ENCODE measurements at places on chromosomes 1 and 21.

DNA sequence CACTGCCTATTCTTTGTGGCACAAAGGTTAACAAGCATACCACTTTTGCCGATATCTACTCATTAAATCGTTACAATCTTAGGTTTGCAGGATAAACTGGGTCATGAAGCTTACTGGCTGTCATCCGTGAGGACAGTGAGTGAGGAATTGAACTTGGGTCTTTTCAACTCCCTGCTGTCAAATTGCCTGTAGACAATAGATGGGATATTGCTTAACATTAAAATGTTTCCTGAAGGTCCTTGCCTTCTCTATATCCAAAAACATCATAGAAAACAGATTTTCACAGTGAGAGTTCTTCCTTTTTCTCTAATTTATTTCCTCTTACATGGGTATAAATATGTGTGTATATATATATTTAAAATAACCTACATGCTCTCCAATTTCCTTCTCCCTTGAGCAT is 257.8 kb downstream of the LMO4 start:
- no peak for DNase-seq

- no peak for DNase-seq
Measured at GRCh38 chr21:38819051-38819718, 13.5 kb downstream of the ETS2 start.

DNA sequence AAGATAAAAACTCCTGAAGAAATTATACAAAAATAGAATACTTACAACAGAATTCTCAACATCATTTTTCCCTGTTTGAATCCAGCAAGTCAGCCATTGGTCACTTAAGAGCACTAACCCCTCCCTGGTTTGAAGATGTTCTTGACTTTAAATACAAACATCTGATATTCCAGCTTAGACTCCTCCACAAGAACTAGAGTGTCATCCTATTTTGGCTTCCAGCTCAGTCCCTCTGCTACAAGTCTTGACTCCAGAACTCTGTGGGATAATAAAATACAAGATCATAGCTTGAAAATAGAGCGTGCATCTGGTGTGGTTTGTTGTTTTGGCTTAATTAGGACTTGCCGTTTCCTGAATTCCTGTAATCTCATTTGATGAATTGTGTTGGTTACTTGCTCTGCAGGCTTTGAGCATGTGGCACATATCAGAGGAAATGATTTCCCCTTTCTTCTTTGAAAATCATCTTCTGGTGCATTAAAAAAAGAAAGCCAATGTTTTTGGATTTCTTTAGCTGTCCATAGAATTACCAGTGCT is 63.7 kb upstream of the DPT start:
- DNase-seq = no peak

GRCh38 chr1:116066868-116067565 is 44.2 kb upstream of the MAB21L3 start:
- no peak for DNase-seq

DNA sequence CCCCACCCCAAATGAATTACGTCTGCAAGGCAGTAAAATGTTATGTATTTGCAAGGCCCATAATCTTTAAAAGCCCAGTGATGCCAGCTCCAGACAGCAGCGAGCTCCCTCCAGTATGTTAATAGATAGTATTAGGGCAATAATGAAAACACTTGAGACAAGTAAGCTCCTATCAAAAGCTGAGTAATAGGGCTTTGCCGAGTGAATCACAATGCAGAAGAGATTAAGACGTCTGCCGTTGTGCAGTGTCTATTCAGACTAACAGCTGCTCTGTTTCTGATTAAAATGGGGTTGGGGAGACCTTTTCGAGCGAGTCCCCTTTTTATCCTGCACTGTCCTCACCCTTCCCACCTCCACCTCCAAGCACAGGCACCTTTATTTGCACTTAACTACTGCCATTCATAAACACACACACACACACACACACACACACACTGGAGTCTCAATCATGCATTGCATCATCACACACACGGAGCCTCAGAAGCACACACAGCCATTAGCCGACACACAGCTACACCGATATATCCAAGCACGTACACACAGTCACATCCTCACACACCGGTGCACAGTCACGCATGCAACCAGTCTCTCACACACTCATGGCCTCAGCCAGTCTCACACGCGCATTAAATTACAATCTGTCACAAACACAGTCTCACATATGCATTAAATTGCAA is 46.0 kb upstream of the FOXO6 start:
- DNase-seq = no peak

DNA sequence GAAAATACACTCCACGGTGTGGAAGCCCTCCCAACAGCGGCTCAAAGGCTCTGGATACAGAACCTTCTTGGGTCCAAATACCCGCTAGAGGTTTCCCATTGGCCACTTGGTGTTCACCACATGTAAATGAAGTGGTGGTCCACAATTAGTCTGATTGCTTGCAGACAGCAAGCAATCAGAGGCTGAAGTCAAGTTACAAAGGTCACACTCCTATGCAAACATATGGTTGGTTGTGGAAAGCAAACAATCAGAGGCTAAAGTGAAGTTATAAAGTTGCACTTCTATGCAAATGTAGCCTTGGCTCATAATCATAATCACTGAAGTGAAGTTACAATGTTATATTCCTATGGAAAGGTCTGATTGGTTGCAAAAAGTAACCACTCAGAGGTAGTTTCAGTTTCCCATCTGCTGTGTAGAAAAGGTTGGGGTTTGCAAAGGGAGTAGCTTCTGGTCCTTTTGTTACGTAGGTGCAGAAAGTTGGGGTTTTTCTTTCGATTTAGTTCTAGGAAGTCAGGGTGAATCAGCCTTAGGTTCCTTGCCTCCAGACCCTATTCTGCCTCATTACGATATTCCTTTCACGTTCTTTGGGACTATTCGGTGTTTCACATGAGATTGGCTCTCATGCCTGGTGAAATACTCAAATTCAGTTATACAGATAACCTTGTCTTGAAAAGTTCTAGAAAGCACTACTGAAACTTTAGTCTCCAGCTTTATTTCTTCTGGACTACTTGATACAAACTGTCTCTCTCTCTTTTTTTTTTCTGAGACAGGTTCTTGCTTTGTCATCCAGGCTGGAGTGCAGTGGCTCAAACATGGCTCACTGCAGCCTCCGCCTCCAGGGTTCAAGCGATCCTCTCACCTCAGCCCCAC is 36.7 kb upstream of the MTF2 start:
- DNase-seq = no peak

DNA sequence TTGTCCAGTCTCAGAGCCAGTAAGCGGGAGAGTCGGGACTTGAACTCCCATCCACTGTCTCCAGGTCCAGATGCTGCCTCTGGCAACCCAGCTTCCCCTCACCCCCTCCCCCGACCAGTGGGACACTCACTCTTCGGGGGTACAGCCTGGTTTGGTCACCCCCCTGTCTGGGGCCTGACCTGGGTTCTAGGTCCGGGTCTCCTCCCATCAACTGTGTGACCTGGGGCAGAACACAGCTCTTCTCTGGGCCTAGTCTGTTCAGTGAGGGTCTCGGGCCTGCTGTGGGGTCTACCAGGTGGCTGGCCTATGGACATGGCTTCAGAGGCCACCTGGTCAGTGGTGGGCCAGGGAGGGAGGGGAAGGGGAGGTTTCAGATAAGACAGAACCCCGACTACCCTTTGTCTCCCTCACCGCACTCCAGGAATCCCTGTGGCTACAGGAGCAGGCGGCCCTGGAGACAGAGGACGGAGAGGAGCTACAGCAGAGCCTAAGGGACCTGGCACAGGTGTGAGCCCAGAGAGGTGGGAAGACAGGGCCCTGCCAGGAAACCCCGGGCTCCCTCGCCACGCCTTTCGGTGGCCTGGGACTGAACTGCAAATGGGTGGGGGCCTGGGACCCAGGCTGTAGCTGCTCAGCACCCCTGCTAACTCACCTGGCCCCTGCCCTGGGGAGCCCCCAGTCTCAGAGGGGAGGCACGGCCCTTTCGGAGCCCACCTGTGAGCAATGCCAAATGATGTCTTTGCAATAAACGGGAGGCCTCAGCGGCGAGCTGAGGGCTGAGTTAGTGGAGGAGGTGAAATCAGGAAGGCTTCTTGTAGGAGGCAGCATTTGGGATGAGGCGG is 4.1 kb upstream of the NBPF3 start:
- DNase-seq = no peak

DNA sequence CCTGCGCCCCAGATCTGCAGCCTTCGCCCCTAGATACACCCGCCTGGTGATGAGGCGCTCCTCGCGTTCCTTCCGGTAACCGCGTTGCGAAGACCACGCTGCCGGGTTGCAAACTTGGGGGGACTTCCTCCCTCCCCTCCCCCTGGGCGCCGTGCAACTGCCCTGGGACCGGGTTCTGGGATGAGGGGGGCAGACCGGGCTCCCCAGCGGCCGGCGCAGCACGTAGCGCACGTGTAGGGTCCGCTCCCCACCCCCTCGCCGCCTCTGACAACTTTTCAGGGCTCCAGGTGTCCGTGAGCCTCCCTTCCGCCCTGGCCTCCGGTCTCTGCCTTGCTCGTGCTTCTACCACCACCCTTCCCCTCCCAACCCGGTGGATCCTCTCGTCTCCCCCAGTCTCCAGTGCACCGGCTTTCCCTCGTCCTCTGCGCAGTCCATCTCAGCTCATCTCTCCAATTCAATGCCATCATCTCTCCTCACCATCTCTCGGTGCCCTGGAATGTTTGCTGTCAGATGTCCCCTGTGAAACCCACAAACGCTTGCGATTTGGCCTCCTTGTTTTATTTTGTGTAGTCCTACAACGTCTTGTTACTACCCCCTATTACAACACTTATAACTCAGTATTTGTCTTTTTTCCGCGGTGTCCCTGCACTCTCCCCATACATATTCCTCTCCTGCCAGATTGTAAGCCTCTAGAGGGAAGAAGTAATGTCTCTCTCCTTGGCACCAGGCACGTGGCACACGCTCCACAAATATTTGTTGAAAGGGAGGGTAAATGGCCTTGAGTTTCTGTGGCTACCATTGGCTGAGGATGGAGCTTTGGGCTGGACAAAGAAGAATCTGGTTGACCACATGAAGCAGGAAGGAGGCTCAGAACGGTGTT is 782 bp downstream of the PCAT6 start:
- DNase-seq = peak; percentile 44

DNA sequence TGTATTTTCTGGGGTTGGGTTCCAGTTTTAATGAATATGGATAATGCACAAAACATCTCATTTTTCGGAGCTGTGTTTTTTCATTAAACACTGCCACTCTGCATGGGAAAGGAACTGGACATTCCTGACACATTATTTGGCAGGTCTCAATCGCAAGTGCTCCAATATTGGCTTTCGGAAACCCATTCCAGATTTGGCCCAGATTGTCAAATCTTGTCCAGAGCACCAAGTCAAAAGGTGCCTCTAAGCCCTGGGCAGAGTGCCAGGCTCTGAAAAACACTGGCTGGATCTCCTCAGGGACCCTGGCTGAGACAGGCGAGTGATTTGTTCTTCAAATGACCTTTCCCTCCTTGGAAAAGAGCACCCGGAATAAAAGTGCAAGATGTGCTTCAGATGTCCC is 68.4 kb upstream of the MRPS6 start:
- no peak for DNase-seq

- no peak for DNase-seq
Measured at GRCh38 chr1:117166076-117166475, 44.5 kb upstream of the TRIM45 start.

- DNase-seq = peak; percentile 27
Measured at GRCh38 chr1:117339866-117340700, 27.2 kb upstream of the MAN1A2 start.

- DNase-seq = peak; percentile 37
Measured at GRCh38 chr1:29655945-29656850, 419.9 kb downstream of the PTPRU start.

DNA sequence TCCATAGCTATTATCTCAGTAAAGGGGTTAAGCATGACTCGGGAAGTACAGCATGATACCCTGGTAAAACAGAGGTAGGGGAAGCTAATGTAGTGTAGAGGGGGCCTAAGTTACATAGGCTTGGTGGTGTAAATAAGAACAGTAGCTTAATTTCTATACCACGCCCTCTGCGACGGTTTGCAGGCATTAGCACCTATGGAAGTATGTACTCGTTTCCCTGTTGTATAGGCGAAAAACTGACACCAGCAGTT is 470 bp upstream of the NAXE start:
- DNase-seq = no peak

DNA sequence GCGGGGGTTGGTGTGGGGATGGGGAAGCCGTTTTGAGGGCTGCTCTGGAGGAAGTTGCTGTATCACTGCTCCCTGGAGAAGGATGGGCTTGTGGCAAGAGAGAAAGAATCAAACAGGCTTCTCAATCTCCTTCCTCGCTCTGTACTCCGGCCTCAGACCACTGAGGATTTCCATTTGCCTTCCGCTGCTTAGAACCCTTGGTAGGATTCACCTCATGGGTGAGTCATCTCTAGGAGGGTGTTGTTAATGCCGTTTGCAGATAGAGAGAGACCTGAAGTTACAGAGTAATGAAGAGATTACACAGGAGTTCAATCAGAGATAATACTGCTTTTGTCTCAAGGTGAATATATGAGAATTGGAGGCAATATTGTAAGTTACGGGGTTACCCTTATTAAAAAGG is 15.3 kb downstream of the SLC35F3 start:
- DNase-seq = no peak

DNA sequence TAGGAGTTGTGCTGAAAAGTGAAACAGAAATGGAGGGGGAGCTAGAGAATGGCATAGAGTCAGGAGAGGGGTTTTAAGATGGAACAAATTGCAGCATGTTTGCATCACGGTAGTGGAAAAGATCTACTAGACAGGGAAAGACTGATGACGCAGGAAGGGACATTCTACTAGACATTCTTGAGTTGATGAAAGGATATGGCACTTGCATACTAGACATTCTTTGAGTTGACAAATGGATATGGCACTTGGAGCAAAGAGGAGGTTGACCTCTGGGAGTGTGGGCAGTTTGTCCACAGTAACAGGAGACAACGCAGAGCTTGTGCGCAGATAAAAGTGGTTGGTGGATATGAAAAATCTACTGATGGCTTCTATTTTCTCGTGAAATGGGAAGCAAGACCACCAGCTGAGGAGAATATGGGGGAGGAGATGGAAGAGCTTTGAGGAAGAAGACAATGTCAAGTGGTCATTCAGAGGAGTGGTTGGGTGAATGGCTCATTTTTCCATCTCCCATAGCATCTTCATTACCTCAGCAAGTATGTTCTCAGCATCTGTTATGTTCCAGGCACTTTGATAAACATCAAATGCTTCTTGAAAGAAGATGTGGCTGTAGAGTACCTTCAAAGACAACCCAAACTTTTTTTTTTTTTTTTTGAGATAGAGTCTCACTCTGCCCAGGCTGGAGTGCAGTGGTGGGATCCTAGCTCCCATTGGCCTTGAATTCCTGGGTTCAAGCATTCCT is 2.4 kb upstream of the CTPS1 start:
- no peak for DNase-seq

DNA sequence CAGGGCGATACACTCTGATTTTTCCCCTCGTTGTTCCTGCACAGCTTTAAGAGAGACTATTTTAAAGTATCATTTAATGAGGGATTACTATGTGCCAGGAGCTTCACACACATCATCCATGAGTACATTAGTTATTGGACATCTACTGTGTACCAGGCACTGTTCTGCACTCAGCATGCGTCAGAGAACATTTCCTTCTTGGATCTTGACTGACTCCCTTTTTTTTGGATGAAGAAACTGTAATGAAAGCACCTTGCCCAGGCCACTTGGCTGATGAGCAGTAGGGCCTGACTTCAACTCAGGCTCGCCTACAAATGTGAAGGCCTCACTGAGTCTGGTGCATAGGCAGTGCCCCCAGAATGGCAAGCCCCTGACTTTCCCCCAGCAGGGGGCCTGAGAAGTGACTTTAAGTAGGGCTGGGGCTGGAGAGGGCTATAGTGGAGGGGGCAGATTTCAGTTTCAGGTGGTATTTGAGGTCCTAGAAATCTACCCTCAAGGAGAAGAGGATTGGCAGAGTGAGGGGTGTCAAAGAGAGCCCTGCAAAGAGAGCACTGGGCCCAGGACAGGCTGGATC is 50.0 kb downstream of the PTPRU start:
- no peak for DNase-seq
